KBM-7 (cell line): ENCODE measurements at places on chromosomes 12 and 14.
A peak's percentile ranks its signal among the peaks of the same experiment; 100 is the strongest.

DNA sequence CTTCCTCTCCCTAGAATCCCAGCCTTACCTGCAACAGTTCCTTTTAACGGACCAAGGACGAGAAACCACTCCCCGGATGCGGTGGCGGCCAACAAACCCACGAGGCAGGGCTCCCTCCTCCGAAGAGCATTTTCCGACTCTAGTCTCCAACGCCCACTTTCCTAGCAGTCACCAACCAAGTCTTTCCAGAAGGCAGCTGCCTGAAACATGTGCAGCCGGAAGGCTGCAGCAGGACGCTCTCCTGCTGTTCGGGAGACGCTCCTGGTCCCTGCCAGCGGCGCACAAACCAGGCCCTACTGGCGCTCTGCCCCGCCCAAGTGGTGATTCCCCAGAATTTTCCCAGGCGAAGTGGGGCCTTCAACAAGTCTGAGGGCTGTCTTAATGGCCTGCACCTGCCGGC is 21.1 kb upstream of the ADAM20 start:
- no peak for DNase-seq

DNA sequence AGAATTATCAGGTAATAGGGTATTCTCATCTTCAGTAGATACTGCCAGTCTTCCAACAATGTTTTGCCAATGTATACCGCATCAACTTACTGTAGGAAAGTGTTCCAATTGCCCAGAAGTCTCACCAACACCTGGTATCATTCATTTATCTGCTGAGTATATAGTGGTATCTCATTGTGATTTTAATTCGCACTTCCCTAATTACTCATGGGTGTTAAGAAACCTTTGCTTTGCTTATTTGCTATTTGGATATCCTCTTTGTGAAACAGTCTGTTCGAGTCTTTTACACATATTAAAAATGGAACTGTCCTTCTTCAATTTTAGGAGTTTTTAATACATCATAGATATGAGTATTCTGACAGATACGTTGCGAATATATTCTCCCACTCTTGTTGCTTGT is 6.1 kb downstream of the TM7SF3 start:
- no peak for DNase-seq

GRCh38 chr14:34086223-34086757 is 135.4 kb upstream of the EGLN3 start:
- DNase-seq, result no peak

DNA sequence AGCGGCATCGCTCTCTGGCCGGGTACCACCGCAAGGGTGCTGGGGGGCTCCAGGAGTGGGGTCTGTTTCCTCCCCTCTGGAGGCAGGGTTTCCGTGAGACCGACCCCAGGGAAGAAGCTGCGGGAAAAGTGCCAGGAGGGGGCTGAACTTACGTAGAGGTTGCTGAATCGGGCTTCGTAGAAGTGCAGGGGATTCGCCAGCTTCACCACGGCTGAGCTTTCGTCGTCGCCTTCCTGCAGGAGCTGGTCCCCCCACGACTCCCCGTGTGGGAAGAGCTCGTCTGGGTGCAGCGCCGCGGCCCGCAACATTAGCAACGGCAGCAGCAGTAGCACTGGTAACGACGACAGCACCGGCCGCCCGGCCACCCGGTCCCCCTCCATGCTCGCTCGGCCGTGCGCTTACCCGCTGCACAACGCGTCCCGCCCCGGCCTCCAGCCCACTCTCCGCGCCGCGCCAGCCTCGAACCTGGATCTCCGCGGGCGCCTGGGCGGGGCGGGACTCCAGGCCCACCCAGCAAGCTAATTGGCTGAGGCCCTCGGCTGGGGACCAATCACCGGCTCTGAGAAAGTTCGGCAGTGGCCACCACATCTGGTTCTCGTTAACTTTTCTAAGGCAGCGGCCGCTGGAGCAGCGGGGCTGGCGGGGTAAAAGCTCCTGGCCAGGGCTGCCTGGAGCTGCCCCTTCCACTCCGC is at the start of gene NID2:
Gene NID2, minus strand, starts transcription at position 445 of the 692 bp plus-strand sequence. Its CDS starts 65 bp downstream, at position 380.
- peak; percentile 70 for DNase-seq

DNA sequence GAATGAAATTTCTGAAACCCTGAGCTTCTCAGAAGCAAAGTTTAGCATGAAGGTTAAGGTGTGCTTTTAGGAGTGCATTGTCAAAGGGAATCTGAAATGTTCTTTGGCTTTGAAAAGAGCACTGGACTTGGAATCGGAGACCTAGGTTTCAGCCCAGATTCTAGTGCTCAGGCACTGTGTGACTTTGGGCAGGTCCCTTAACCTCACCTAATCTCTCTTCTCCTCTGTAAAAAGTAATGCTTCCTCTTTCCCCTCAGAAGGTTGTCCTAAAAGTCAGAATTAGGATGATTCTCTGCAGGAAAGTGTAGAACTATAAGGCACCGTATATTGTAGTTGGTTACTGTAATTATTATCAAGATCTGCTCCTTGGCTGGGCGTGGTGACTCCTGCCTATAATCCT is 38.0 kb upstream of the ELK3 start:
- no peak for DNase-seq

GRCh38 chr12:49577589-49578315 is 9.8 kb upstream of the MCRS1 start:
- DNase-seq, result no peak

- DNase-seq, result no peak
Observed at GRCh38 chr12:94305130-94305957, 154.3 kb downstream of the CEP83 start.

DNA sequence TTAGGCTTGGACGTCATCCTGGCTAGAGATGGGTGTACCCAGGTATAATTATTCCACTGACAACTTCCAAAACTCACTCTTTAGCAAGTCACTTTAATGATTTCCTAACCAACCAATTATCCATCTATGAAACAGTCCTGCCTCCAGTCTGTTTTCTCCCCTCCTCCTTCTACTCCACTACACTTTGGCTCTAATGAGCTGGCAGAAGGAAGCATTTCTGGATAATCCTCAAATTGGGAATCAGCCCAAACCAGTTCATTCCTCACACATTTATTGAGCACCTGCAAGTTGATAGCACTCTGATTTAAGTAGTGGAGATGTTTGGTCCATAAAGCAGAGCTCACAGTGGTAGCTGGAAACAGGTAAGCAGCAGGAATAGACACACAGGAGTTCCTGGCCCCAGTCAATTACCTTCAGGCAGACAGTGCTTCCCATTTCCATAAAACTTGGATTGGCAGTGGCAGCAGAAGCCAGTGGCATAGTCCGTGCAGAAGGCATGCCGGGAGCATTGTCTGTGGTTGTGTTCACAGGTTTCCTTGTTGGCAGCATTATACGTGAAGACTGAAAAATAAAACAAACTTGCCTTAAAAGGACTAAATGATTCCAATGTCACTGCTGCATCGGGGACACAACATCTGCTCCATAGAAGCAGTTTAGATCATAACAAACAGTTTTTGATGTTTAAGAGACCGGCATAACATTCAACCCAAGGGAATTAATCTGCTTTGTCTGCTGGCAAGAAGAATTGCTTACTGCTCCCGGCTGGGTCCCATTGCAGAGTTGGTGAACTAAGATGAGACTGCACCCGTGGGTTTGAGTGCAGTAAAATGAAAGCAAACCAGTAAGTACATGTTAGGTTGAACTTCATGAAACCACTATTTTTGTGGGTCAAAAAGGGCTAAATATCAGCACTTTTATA is 26.2 kb downstream of the NID2 start:
- DNase-seq, result no peak

GRCh38 chr14:64628940-64629408 is 75.2 kb upstream of the PLEKHG3 start:
- no peak for DNase-seq

DNA sequence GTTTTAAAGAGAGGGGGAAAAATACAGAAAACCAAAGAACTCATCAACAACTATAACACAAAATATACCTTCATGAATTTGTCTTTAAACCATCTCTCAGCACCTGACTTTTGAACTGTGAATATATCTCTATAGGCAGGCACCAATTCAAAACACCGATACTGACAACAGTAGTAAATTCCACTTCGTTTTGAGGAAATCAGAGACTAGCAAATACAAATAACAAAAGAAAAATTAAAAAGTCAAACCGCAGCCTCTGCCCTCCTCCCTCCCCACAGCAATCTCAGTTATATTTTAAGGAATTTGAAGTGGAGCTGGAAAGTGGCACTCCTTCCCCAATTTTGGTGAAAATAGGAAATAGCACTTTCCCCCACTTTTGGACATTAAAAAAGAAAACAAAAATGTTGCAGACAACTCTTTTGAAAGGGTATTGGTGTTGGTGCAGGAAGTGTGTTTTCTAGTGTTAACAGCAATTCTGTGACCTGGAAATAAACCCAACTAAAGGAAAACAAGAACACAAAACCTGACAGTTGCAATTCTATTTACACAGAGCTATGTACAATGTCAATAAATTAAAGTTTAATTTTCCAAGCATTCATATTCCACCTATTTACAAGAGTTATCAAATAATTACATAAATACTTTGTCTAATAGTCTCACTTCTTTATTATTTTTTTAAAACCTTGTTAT is 13.5 kb downstream of the TBX3 start:
- no peak for DNase-seq

GRCh38 chr12:91778938-91779400 is 366.7 kb downstream of the BTG1 start:
- DNase-seq, result no peak

- no peak for DNase-seq
Observed at GRCh38 chr14:71492346-71492745, 439.9 kb upstream of the RGS6 start.

- no peak for DNase-seq
Observed at GRCh38 chr12:27246774-27247173, 2.7 kb downstream of the STK38L start.
